ENCODE measurements at places on chromosomes 11 and 22. TPM values are rescaled to one million over a fixed set of nuclear protein-coding genes. Genes with fewer than 3 reads are reported as not detected.

Gene TUBGCP6
- total RNA-seq: 5.7 TPM

Gene LIPT2
- total RNA-seq: 1.8 TPM

Gene APOA5
- not detected for total RNA-seq

Gene YPEL1
- 0.18 TPM for total RNA-seq

Gene RFPL1
- not detected for total RNA-seq

Gene PHLDA2
- total RNA-seq: 98.6 TPM

Gene TUB
- total RNA-seq: 5.2 TPM
